ENCODE measurements at places on chromosomes 3 and 15.
A peak's percentile ranks its signal among the peaks of the same experiment; 100 is the strongest.

- no peak for DNase-seq
Observed at GRCh38 chr3:20141851-20142250, 44.2 kb downstream of the SGO1 start.

DNA sequence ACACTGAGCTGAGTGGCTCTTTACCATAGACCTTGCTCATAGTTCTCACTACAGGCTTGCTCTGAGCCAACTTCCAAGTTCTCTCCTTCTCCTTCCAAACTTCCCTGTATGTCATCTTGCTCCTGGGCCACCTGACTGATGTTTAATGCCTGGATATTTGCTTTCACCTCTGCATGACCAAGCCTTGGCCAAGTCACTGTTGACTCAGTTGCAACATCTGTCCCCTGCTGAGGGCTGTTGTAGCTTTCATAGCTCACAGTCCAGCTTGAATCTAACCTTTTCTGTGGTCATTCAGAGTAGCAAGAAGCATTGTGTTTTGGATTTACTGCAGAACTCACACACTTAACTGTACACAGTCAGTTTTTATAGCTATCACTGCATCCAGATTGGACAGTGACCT, 171.8 kb upstream of the ROPN1 start:
- no peak for DNase-seq

- no peak for DNase-seq
Observed at GRCh38 chr15:70204652-70205051, 106.9 kb upstream of the TLE3 start.

DNA sequence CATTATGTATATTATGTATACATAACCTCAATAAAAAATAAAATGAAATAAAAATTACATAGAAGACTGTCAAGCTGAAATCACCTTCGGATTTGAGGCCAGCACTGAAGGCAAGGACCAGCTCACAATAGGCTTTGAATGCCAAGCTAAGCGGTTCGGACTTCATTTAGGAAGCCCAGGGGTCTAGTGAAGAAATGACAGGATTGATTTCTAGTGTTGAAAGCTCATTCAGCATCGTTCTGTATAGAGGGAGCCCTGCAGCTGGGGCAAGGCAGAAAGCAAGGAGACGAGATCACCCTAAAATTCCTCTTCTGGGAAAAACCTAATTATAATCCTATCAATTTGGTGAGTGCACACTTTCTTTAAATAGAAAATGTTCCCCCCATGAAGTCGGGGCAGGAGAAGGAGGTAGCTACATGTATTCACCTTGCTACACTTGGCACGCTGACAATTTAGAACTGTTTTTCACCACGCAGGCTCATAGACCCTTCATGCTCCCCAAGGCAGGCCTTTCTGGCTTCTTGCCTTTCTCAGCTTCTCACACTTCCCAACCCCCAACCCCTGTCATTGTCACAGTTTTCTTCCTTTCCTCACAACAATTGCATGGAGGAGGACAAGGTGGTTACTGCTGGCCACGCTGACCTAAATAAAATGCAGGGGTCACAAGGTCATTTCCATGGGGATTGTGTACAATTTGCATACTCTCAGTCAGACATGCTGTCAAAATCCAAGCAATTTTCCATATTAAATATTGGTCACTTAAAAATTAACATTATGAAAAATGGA, 44.4 kb upstream of the SSR3 start:
- DNase-seq: no peak

- peak; percentile 35 for DNase-seq
Observed at GRCh38 chr3:184145111-184145524, 10.0 kb downstream of the EIF2B5 start.
